ENCODE measurements at places on chromosomes 16 and 17. TPM values are rescaled to one million over a fixed set of nuclear protein-coding genes. Genes with fewer than 3 reads are reported as not detected.

Gene C17orf50
- not detected for total RNA-seq

Gene KRTAP4-9
- 5.2 TPM for total RNA-seq

Gene CBX2
- total RNA-seq, result 5.9 TPM

Gene RHBDL3
- total RNA-seq, result 1.6 TPM

Gene KRT28
- 152 TPM for total RNA-seq

Gene AKAP1
- total RNA-seq, result 28.7 TPM

Gene CAPN15
- 10.2 TPM for total RNA-seq

Gene CFAP97D1
- total RNA-seq, result not detected

Gene FZD2
- total RNA-seq, result 5.7 TPM

Gene TBC1D3G
- not detected for total RNA-seq

Gene DLG4
- 16.5 TPM for total RNA-seq

Gene NAGS
- total RNA-seq, result 0.49 TPM

Gene HID1
- 4.0 TPM for total RNA-seq

Gene ACAP1
- total RNA-seq, result 4.7 TPM

Gene KRTAP3-1
- 5.3 TPM for total RNA-seq

Gene FOXN1
- 3.0 TPM for total RNA-seq

Gene CACNA1G
- 8.9 TPM for total RNA-seq

Gene CDRT15
- total RNA-seq, result not detected

Gene EIF1
- total RNA-seq, result 136 TPM

Gene CBFB
- total RNA-seq, result 51.0 TPM

Gene ARL5C
- not detected for total RNA-seq

Gene CRYM
- 3.2 TPM for total RNA-seq

Gene PAM16
- total RNA-seq, result 16.5 TPM

Gene GRAPL
- 0.89 TPM for total RNA-seq

Gene MYOCD
- 1.9 TPM for total RNA-seq

Gene EXOSC6
- 23.7 TPM for total RNA-seq

Gene PIPOX
- 0.20 TPM for total RNA-seq

Gene DOK4
- 12.6 TPM for total RNA-seq

Gene CCL8
- total RNA-seq, result 3.1 TPM

Gene IRF8
- 22.6 TPM for total RNA-seq

Gene KRTAP2-3
- 0.30 TPM for total RNA-seq

Gene HASPIN
- total RNA-seq, result 2.0 TPM

Gene ENO3
- 378 TPM for total RNA-seq

Gene ABCA8
- 119 TPM for total RNA-seq

Gene ASGR1
- 3.7 TPM for total RNA-seq

Gene SLC4A1
- 30.1 TPM for total RNA-seq

Gene CES5A
- total RNA-seq, result not detected

Gene CHRNE
- 0.69 TPM for total RNA-seq

Gene CHST6
- 0.69 TPM for total RNA-seq

Gene MAPT
- 4.8 TPM for total RNA-seq

Gene TNFRSF13B
- total RNA-seq, result not detected

Gene KRTAP4-4
- total RNA-seq, result 2.2 TPM

Gene CRK
- 58.6 TPM for total RNA-seq

Gene KRTAP2-1
- total RNA-seq, result 3.4 TPM

Gene KCTD11
- total RNA-seq, result 6.3 TPM

Gene HOXB13
- total RNA-seq, result not detected

Gene GGA3
- total RNA-seq, result 9.9 TPM

Gene ZNF624
- 12.8 TPM for total RNA-seq

Gene ADORA2B
- 11.2 TPM for total RNA-seq

Gene CDRT15L2
- not detected for total RNA-seq

Gene ATXN1L
- 16.6 TPM for total RNA-seq

Gene TMEM114
- total RNA-seq, result not detected

Gene AOC3
- total RNA-seq, result 38.1 TPM

Gene CYBA
- total RNA-seq, result 77.4 TPM

Gene KRTAP17-1
- total RNA-seq, result 7.9 TPM

Gene CD300H
- total RNA-seq, result 0.79 TPM

Gene HEATR3
- 10.6 TPM for total RNA-seq
